ENCODE measurements at places on chromosomes 5 and 9. TPM values are rescaled to one million over a fixed set of nuclear protein-coding genes. Genes with fewer than 3 reads are reported as not detected.

SPINK6 gene
- 2.9 TPM for total RNA-seq

SPINK5 gene
- total RNA-seq = 509 TPM

DNA sequence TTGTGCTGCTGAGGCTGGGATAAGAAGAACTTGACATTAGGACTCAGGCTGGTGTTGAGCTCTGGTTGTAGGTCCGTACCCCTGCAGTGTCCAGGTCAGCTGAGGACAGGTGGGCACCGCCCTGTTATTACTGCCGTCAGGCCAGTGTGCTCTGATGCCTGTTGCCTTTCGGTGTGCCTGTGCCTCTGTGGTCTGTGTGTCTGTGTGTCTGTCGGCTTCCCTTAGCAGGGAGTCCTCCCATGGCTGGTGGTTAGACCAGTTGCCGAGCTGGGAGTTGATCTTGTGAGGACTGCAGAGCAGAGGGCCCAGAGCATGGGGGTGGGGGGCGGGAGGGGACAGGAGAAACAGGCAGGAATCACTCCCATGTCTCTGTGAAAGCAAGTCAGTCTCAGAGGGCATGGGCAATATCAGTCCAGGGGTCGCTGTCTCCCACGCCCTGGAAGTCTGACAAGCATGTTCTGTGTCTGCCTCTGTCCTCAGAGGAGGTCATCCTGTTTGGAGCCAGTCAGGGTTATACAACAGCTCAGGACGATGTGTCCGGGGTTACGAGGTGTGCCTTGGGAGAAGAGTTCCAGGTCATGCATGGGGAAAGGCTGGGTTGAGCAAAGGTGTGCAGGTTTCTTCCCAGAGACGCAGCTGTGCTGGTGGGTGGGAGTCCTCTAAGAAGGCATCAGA is 67.3 kb upstream of the GARNL3 start:
- no peak for ATAC-seq

DNA sequence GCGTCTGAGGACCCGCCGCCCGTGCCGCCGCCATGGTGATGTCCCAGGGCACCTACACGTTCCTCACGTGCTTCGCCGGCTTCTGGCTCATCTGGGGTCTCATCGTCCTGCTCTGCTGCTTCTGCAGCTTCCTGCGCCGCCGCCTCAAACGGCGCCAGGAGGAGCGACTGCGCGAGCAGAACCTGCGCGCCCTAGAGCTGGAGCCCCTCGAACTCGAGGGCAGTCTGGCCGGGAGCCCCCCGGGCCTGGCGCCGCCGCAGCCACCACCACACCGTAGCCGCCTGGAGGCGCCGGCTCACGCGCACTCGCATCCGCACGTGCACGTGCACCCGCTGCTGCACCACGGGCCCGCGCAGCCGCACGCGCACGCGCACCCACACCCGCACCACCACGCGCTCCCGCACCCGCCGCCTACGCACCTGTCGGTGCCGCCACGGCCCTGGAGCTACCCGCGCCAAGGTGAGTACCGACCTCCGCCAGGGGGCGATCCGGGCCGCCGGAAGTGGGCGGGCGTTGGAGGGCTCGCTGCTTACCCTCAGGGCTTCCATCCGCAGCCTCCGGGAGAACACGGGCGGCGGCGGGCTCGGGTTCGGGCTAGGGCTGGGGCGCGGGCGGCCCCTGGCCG is 8.5 kb downstream of the PRR7 start:
- peak; percentile 51 for ATAC-seq

- no peak for ATAC-seq
These were observed 14.7 kb upstream of the ARRDC3 start for GRCh38 chr5:91397791-91398190.

- ATAC-seq = no peak
These were observed 114.6 kb downstream of the ACTBL2 start for GRCh38 chr5:57368010-57368409.

DNA sequence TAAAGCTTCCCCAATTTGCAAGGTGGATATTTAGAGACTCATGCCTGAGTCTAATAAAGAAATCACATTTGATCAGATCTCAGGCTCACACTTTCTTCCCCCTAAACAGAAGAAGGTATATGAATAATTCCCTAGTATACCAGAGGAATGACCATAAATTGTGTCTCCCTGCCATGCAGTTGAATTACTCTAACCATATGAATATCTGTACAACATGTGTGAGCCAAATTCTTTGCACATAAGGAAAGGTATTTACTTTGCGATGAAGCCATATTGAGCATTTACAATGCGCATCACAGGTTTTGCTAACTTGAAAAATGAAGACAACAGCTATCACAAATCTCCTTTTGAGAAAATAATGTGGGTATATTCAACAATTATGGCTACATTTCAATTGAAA is 479.4 kb downstream of the NR2F1-AS1 start:
- no peak for ATAC-seq
